Suprapubic skin (tissue), 4 donors: ENCODE measurements at places on chromosomes 1 and 21. TPM values are rescaled to one million over a fixed set of nuclear protein-coding genes. Genes with fewer than 3 reads are reported as not detected.
A peak's percentile ranks its signal among the peaks of the same experiment; 100 is the strongest.

GRCh38 chr1:180248731-180249681, 18.9 kb downstream of the LHX4 start:
- DNase-seq = no peak

DNA sequence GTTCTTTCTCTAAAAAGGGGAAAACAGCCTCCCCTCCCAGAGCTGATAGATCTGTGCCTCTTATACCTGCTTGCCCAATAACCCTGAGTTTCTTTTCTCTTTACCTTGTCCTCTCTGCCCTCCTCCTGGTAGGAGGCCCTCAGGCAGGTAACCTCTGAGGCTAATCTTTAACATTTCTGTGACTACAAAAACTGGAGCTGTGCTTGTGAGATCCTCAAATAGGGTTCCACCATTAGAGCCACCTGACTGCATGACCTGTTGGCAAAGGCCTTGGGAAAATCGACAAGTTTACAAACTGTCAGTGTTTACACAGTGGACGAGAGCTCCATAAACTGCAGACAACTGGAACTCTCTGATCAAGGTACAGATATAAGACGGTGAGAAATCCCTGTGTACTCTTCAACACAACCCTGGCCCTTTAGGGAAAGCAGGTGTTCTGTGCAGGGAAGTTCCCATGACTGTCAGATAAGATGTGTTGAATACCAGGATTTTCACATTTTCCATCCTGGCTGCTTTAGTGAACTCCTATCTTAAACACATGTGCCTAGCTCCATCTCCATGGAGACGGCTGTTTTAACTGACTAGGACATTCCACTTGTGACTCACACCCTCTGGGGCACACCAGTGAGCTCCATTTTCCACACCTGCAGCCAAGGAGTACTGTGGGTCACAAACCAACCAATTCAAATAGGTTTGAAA, 38.3 kb downstream of the ECE1 start:
- DNase-seq = peak; percentile 81

DNA sequence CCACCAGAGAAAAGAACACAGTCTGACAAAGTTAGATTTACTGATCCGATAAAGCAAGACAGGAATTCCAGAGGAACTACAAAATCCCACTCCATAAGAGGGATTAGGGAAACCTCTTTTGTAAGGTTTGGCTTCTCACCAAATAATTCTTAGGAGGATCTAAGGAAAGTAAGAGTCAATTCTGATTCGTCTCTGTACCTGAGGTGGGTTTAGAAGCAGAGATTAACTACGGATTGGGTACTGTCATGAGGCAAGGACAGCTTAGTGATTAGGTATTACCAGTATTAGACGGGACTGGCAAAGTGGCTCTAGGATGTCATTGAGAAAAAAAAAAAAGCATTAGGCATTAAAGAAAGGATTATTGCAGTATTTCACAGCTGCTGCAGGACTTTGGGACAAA, 371.7 kb upstream of the BRINP3 start:
- DNase-seq = no peak

DNA sequence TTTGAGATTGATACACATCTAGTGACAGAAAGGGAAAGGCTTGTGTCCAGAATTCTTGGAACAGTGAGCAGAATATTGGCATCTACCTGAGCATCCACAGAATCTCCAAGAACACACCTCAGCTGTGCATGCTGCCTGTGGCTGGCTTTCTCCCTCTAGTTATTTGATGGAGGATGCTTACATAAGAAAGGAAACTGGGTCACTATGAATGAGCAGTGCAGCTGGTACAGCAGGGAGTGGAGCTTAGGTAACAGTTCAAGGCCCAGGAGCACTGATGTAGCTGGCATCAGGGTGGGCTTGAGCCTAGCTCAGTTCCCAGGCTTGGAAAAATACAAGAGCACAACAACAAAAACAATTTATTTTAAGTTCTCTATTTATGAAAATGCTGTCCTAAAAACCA, 26.3 kb downstream of the RGS8 start:
- DNase-seq = no peak

The ACTL8 gene
- not detected for total RNA-seq

The FTCD gene
- not detected for total RNA-seq

DNA sequence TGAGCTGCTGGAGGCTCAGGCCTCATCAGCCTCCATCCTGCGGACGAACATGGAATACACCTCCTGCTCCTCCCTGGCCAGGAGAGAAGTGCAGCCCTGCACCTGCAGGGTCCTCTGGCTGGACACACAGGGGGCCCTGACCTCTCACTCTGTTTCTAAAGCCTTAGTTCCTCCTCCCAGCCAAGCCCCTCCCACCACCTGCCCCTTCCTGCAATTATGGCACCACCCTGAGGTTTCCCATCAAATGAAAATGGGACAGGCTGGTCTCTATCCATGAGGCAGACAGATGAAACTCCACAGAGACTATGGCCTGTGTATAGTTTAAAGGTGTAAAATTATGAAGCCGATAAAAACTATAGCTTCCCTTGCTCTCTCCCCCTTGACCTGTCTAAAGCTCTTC, 42.6 kb downstream of the CACNA1S start:
- DNase-seq = no peak

DNA sequence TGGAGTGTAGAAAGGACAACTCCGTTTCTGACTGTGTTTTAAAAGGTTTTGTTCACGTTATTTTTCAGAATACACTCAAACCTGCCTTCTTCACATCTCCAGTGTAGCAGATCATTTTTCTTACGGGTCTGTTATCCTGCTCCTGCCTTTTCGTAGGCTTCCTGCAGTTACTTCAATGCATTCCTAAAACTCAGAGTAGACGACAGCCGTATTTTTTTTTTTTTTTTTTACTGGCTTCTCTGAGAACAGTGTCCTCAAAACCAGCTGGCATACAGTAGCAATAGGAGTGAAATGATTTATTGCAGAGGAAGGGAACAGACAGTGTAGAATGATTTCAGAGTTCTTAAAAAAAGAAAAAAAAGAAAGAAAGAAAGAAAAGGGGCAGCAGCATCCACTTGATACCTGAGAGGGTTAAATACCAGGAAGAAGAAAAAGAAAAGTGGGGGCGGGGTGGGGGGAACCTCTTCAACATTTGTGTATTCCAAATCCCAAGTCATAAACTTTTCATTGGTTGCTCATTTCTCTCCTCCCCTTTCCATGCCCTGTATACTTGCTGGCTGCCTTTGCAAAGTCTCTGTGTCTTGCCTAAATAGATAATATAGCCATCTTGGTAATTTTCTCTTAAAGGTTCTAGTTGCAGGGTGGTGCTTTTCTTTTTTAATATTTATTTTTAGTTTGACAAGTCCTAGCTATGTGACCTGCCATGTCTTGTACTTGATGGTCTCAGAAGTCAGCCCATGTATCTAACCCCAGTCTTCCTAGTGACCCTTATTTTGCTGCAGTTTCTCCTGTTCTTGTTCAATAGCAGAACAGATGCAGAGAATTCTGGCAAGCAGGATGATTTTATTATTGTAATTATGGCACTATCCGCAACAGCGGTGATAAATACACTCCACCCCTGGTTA, 2.8 kb downstream of the TGFB2 start:
- DNase-seq = no peak

The FMO1 gene
- total RNA-seq = 14.4 TPM

- DNase-seq = no peak
Measured at GRCh38 chr1:35619237-35620121, 21.8 kb downstream of the PSMB2 start.

DNA sequence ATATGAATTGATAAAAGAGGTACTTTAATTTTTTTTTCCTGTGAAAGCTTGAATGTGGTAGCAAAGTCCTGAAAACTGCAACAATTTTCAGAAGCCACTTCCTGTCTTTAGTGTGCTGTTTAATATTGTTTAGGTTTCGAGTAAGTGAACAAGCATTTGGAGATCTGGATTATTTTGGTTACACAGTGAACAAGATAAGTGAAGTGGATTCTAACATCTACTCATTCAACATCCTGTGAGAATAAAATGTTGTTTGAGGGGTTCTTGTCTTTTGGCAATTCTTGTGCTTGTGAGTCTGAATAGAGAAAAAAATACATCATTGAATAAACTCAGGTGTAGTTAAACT, 35.2 kb upstream of the PLA2G4A start:
- no peak for DNase-seq

- no peak for DNase-seq
Measured at GRCh38 chr1:180974236-180974635, 48.4 kb downstream of the STX6 start.

GRCh38 chr1:3097231-3097630, 28.2 kb downstream of the PRDM16 start:
- no peak for DNase-seq

The CD53 gene
- total RNA-seq = 10.3 TPM

DNA sequence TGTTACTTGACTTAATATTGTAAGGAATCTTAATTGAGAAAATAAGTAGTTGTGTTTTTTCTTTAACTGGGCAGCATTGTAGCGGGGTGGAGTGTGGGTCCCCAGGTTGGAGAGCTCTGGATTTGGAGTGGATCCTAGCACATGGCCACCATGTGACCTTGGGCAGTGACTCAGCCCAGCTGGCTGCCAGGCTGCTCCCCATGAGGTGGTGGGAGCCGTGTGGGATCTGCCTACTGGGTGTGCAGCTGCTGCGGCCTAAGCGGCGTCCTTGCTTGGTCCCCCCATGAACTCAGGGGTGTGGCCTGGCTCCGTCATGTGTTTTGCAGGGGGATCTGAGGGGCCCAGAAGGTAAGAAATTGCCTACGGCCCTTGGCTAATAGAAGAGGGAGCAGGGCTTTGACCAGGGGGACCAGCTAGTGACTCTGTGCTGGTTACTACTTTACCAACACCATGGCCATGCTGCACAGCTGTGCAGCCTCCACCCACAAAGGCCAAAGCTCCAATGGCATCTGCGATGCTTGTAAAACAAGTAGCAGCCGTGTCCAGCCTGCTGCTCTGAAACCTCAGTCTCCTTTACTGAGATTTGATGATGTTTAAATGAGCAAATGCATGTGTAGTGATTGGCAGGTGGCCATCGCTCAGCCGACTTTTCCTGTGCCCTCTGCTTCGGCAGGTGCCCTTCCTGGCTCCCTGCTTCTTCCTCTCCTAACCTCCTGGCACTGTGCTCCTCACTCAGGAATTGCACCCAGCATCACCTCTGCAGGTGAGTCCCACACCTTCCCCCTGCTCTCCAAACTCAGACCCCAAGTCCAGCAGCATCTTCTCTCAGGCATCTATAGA, 68.3 kb downstream of the ADARB1 start:
- no peak for DNase-seq

The PCBP3 gene
- 2.5 TPM for total RNA-seq

GRCh38 chr1:207868251-207868773, 42.6 kb downstream of the CD34 start:
- peak; percentile 84 for DNase-seq

- no peak for DNase-seq
Measured at GRCh38 chr1:199182186-199182843, 543.5 kb downstream of the PTPRC start.

The MTARC2 gene
- 4.7 TPM for total RNA-seq

GRCh38 chr1:55446351-55446750, 231.2 kb upstream of the USP24 start:
- no peak for DNase-seq

The INPP5B gene
- total RNA-seq = 30.9 TPM

The USP16 gene
- 27.7 TPM for total RNA-seq

- DNase-seq = no peak
Measured at GRCh38 chr1:27806758-27807157, 23.8 kb upstream of the PPP1R8 start.
